ENCODE measurements at places on chromosomes 1 and 21. TPM values are rescaled to one million over a fixed set of nuclear protein-coding genes. Genes with fewer than 3 reads are reported as not detected.

- H3K27ac ChIP-seq, result peak overlapping the region; percentile 45
- H3K4me1 ChIP-seq, result peaks cover 62% of the 10 kb centered on the region
- DNase-seq, result no peak
- no peaks in the 10 kb centered on the region for H3K27me3 ChIP-seq
These were observed 22.8 kb downstream of the S100A6 start for GRCh38 chr1:153513023-153513422.

- peaks cover 2% of the 10 kb centered on the region for H3K4me1 ChIP-seq
- DNase-seq, result no peak
- H3K27me3 ChIP-seq, result no peaks in the 10 kb centered on the region
These were observed 93.9 kb downstream of the GLIS1 start for GRCh38 chr1:53644909-53645689.

- no peaks in the 10 kb centered on the region for H3K27me3 ChIP-seq
- H3K4me3 ChIP-seq, result no peak overlapping the region
- H3K4me1 ChIP-seq, result peaks cover 14% of the 10 kb centered on the region
- H3K27ac ChIP-seq, result no peak overlapping the region
- no peak for DNase-seq
These were observed 51.6 kb downstream of the CRB1 start for GRCh38 chr1:197319631-197320030.

DNA sequence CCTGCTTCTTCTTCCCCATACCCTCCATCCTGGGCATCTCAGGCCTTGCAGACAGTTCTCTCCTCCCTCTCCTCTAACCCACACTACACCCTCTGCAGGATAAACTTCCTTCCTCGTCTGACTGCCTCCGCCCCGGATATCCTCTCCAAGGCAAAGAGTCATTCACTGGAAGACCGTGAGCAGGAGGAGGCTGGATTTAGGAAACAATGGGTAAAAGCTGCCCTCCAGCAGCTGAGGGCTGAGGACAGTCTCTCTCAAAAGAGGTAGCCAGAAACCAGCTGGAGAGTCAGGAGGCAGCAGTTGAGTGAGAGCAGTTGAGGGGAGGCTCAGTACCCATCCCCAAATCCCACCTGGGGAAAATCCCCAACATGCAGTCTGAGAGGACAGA lies 1.4 kb downstream of the CSRP1 start:
- no peaks in the 10 kb centered on the region for H3K36me3 ChIP-seq
- no peaks in the 10 kb centered on the region for H3K27me3 ChIP-seq
- peak overlapping the region; percentile 76 for H3K4me3 ChIP-seq
- H3K27ac ChIP-seq, result peak overlapping the region; percentile 89
- peak; percentile 74 for DNase-seq
- peaks cover 68% of the 10 kb centered on the region for H3K4me1 ChIP-seq

GRCh38 chr1:24491577-24492360 lies 10.9 kb upstream of the RCAN3 start:
- H3K27ac ChIP-seq, result no peak overlapping the region
- no peaks in the 10 kb centered on the region for H3K4me1 ChIP-seq
- no peak for DNase-seq
- no peaks in the 10 kb centered on the region for H3K27me3 ChIP-seq

DNA sequence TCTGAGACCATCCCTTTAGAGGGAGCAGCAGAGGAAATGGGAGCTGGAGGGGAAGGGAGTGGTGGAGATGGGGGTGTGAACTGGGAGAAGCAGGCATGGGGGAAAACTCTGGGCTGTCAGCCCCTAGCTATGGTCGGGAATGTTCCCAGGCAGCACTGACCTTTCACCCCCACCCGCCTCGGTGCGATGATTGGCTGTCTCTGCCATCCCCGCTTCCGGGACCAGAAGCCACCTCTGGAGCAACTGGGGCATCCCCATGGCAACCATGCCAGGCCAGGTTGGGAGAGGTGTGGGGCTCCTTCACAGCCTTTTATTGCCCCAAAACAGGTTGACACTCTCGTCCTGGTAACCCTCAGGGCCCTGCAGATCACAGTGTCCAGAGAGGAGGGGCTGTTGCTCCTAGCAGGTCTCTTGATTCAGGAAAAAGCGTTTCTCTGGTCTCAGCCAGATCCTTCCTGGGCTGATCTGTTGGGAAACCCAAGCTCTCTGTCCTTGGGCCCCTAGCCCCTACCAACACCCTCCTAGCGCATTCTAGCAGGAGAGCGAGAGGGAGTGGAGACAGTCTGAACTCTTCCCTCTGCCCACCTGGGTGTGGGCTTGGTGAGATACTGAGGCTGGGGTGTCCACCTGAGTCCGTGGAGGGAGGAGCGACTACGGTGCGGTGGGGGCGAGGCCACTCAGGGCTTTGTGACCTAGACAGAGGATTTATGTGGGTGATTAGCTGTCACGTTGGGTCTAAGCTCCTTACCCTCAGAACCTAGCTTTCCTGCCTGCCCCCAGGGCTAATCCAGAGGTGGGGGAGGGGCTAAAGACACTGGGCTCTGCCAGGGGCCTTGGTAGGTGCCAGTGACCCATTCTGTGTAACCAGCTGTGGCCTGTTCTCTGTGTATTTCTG lies 12.2 kb upstream of the SLC6A9 start:
- H3K27ac ChIP-seq, result peak overlapping the region; percentile 79
- DNase-seq, result peak; percentile 54
- no peaks in the 10 kb centered on the region for H3K27me3 ChIP-seq

DNA sequence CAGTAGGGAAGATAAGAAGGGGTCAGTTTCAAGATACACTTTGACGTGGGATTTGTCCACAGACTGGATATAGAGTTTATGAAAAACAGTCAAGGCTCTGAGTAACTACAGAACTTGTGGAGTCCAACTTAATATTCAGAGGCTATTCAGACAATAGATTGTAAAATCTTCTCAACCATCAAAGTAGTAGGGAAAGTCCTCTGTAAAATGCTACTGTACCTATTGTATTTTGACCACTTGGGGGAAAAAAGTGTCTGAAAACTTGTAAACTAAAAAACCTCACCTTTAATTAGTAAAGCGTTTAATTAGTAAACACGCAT lies 10.5 kb downstream of the PTP4A2 start:
- H3K4me1 ChIP-seq, result peaks cover 40% of the 10 kb centered on the region
- no peak for DNase-seq
- H3K36me3 ChIP-seq, result peaks cover 7% of the 10 kb centered on the region
- no peak overlapping the region for H3K4me3 ChIP-seq
- no peaks in the 10 kb centered on the region for H3K27me3 ChIP-seq

DNA sequence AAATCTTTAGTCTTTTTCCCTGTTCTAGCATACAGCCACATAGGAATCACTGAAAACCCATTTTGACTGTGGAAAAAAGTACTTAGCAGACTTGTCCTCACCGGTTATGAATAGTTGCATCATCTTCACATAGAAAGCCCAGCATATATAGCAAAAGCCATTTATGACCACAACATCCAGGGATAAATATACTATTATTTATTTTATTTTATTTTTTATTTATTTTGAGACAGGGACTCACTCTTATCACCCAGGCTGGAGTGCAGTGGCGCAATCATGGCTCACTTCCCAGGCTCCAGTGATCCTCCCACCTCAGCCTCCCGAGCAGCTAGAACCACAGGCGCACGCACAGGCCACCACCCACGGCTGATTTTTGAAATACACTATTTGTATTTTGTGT lies 175.3 kb downstream of the GALNT2 start:
- H3K4me3 ChIP-seq, result no peak overlapping the region
- no peak for DNase-seq
- no peaks in the 10 kb centered on the region for H3K27me3 ChIP-seq
- H3K4me1 ChIP-seq, result peaks cover 12% of the 10 kb centered on the region

DNA sequence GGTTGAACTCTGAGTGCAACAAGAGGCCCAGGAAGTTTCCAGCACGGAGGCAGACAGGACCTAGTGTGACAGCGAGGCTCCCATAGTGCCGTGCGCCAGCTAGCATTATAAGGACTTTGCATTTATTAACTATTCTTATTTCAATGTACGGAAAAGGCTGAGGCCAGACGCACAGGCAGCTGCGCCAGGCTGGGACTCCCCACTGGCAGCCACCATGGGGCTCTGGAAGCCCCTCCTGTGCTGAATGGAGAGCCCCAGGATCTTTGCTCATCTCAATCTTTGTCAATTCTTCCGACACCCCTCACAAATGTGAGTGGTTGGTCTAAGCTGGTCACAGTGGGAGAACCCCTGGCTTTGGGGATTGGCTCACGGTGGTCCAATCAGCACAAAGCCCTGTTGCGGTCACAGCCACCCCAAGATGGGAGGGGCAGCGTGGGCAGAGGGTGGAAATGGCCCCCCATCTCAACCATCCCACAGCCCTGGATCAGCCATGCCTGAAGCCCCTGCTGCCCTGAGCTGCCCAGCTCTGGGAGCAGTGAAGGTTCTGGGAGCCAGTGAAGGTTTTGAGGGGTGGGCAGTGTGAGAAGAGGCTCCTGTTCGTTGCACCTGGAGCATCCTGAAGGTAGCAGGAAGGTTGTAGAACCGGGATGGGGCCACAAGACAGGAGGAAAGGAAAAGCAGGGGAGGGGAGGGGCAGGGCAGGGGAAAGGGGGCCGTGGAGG lies 59.5 kb upstream of the ADARB1 start:
- no peaks in the 10 kb centered on the region for H3K36me3 ChIP-seq
- no peaks in the 10 kb centered on the region for H3K27me3 ChIP-seq
- H3K4me3 ChIP-seq, result no peak overlapping the region
- DNase-seq, result no peak
- no peak overlapping the region for H3K27ac ChIP-seq
- H3K4me1 ChIP-seq, result peaks cover 38% of the 10 kb centered on the region

- H3K4me1 ChIP-seq, result no peaks in the 10 kb centered on the region
- no peaks in the 10 kb centered on the region for H3K36me3 ChIP-seq
- H3K27me3 ChIP-seq, result no peaks in the 10 kb centered on the region
- H3K27ac ChIP-seq, result no peak overlapping the region
These were observed 21.3 kb upstream of the MAGI3 start for GRCh38 chr1:113369040-113369439.

Gene PERM1
- total RNA-seq, result 0.47 TPM

DNA sequence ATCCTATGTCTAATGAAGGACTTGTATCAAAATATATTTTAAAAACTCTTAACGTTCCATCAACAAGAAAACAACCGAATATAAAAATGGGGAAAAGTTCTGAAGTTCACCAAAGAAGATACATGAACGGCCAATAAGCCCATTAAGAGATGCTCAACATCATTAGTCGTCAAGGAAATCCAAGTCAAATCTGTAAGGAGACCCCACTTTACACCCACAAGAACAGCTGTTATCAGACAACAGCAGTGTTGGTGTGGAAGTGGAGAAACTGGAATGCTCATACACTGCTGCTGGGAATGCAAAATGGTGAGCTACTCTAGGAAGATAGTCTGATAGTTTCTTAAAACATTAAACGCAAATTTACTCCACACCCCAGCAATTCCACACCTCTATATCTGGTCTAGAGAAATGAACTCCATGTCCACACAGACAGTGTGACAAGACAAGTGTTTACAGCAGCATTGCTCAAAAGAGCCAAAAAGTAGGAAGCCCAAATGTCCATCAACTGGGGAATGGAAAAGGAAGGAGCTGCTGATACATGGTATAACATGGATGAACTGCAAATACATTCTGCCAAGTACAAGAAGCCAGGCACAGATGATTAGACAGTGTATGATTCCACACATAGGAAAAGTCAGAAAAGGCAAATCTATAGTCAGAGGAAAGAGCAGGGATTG lies 18.5 kb downstream of the UBE2G2 start:
- H3K27ac ChIP-seq, result no peak overlapping the region
- H3K27me3 ChIP-seq, result no peaks in the 10 kb centered on the region
- H3K4me3 ChIP-seq, result no peak overlapping the region

- no peak for DNase-seq
- H3K27ac ChIP-seq, result no peak overlapping the region
- no peaks in the 10 kb centered on the region for H3K36me3 ChIP-seq
- no peaks in the 10 kb centered on the region for H3K4me1 ChIP-seq
These were observed 57.2 kb upstream of the COL6A2 start for GRCh38 chr21:46040707-46041106.

DNA sequence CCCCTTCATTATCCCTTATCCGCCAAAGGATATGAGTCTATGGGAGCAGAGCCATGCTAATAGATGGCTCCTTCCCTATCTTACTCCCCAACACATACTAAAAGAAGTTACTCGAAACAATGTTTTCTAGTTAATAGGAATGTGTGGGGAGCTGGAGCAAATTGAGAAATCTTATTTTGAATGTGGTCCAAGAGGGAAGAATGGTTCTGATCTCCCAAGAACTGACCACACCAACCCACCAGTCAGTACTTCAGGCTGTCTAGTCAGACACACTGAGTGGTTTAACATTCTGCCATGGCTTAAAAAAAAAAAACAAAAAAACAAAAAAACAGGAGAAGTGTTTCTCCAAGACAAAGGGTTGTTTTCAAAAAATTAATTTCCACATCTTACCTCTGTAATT lies 31.5 kb upstream of the DNASE2B start:
- H3K4me3 ChIP-seq, result no peak overlapping the region
- H3K4me1 ChIP-seq, result peaks cover 29% of the 10 kb centered on the region
- no peaks in the 10 kb centered on the region for H3K27me3 ChIP-seq
- H3K27ac ChIP-seq, result no peak overlapping the region
- H3K36me3 ChIP-seq, result no peaks in the 10 kb centered on the region
- no peak for DNase-seq

Measured in PC-3 (cell line).